Fibroblast of upper back skin (primary cell): ENCODE measurements at places on chromosomes 4 and X.

GRCh38 chr4:20252656-20253282 is 1.1 kb downstream of the SLIT2 start:
- DNase-seq = no peak

DNA sequence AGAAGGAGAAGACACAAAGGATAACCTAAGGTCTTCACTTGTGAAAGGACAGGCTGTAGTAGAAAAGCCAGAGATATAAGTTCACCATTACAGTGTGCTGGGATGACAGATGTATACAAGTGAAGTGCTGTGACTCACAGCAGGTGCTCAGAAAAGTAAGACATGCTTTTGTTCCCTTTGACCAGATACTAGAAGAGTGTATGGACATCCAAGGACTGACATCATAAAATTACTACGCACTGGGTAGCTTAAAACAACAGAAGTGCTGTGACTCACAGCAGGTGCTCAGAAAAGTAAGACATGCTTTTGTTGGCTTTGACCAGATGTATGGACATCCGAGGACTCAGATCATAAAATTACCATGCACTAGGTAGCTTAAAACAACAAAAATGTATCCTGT is 61.6 kb upstream of the BTC start:
- DNase-seq = no peak

DNA sequence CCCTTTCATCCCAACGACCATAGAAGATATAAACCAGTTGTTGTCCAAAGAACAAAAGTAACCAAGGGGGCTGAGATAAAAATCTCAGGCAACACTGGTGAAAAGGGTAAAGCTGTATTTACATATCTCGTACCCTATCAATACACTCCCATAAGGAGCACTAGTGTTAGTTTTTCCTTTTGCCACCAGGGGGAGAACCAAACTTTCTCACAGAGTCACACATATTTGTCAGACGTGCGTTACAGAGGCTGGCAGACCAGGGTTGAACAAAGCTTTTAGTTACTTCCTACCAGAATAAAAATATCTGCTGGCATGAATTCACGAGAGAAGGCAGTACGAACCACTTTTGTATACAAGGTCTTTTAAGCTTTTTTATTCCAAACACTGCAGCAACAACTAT is 88.3 kb downstream of the AMELX start:
- peak; percentile 53 for DNase-seq

- no peak for DNase-seq
These were observed 708.9 kb upstream of the HS3ST1 start for GRCh38 chr4:12137575-12137974.

DNA sequence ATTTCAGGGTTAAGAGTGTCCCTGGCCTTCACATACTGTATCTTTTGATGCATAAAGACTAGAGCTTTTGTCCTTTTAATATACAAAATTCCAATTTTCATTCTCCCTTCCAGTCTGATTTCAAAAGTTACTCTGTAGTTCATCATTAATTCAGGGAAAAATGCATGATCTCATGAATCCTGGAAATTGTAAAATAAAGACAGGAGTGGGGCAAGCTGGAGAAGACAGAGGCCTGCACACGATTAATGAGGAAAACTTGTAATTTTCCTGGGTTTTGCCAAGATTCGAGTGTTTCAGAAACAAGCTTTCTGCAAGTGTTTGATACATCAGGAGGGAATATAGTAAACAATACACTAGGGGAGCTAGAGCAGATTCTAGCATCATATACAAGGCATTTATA is 947.9 kb downstream of the FAT4 start:
- no peak for DNase-seq

DNA sequence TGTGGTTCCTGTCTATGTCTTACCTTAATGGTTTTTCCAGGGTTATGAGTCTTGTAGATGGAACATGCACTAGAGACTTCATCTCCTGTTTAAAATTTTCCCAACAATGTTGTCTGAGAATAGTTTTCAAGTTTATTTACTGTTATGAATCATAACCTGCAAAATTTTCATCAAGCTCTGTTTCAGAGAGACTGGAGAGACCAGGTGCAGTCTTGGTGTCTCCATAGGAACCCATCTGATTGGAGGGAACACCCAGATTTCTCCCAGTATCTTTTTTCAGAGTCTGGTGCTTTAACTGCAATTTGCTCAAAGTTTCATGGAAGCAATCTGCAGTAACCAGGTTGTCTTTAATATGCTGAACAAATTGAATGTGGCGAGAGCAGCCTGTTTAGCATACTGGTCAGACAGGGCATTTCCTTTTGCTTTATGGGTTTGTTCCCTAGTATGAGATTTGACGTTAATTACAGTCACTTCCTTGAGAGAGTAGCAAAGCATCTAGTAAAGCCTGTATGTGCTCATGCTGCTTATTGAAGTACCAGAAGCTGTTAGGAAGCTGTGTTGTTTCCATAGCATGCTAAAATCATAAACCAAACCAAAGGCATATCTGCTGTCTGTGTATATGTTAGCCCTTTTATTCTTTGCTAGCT is 18.8 kb upstream of the VSIG1 start:
- DNase-seq = no peak

- DNase-seq = peak; percentile 0
These were observed 55.6 kb downstream of the SLITRK4 start for GRCh38 chrX:143580266-143580665.

- DNase-seq = no peak
These were observed 30.4 kb downstream of the SH3TC1 start for GRCh38 chr4:8229331-8229975.

DNA sequence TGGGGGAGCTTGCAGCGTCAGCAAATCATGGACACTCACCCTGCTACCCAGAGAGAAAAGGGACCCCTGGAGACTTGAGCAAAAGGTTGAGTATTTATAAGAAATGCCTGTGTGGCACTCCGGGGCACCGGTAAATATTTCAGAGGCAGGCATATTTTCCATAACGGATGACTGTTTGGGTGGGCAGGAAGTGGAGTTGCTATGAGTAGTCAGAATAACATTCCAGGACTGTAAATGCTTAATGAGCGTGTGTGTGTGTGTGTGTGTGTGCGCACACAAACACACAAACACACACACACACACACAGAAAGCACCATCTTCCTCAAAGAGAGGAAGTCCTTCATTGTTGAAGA is 74.6 kb downstream of the MXRA5 start:
- peak; percentile 90 for DNase-seq

- DNase-seq = no peak
These were observed 58.6 kb upstream of the MCF2 start for GRCh38 chrX:139766545-139766983.

DNA sequence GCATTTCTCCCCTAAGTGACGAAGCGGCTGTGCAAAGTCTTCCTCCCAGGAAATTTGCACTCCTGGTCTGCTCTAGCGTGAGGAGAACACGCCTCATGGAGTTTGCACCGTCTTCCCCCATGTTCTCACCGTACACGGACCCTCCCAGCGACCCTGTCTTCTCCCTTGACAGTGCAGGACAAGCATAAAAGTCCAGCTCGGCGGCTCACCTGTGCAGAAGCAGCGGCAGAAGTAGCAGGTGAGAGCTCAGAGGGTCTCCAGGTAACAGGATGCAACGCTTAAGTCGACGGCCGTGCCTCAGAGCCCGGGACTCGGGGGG is 314 bp downstream of the P2RY8 start:
- DNase-seq = no peak
